ENCODE measurements at places on chromosomes 3 and 15. TPM values are rescaled to one million over a fixed set of nuclear protein-coding genes. Genes with fewer than 3 reads are reported as not detected.

DNA sequence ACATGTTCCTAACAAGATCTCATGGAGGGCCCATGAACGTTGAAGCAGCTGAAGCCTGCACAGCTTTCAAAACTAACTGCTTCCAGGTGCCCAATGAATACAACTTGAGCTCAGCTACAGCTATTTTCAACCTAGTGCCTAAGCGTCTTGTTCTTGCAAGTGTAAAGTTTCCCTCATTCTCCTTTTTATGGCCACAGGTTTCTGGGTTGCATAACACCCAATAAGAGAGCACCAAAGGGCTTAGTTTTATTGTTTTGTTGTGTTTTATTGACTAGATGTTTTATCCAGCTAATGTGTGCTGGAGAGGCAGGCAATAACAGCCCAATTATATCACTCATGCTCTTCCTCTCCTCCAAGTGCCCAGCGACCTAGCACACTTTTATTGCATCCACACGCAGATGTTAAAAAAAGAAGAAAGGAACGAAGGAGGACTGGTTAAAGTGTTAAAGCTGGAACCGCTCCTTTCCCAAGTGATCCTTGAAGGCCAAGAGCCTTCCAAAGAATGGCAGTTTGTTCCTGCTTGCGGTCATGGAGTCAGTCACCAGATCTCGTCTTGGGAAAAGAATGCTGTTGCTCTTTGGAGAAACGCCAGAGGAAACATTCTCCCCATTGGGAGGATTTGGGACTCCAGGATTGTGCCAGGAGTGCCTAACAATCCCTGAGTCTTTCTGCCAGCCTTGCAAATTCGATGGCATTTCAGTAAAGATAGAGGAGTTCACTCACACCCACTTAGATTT lies 156.9 kb downstream of the MEX3B start:
- DNase-seq, result no peak

- peak; percentile 86 for DNase-seq
Observed at GRCh38 chr3:196528639-196529233, 13.6 kb upstream of the SMCO1 start.

GRCh38 chr3:64388886-64389285 lies 163.6 kb upstream of the PRICKLE2 start:
- no peak for DNase-seq

DNA sequence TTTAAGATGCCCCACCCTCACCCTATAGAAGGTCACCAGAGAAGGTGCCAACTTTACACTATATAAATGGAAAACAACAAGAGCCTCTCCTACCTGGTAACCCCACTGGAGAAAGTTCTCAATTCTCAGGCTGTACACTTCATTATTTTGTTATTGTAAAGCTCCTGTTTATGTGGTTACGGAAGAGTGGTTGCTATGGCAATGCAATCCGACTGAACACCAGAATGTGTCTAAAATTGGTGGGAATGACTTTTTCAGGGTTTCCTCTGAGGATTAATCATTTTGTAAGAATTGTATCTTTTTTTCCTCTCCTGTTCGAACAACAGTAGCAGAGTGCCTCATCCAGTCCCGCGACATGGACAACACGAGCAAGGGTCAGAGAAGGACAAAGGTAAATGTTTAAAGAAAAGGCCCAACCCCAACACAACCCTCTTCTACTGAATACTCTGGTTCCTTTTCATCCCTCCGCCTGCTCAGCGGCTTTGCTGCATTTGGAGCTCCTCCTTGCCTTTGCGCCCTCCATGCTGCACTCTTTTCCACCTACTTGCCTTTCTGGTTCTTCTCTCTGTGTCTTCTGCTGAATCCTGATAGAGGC lies 45.3 kb downstream of the DGKG start:
- DNase-seq, result no peak

GRCh38 chr3:31841515-31841914 lies 139.5 kb downstream of the OSBPL10 start:
- DNase-seq, result no peak

DNA sequence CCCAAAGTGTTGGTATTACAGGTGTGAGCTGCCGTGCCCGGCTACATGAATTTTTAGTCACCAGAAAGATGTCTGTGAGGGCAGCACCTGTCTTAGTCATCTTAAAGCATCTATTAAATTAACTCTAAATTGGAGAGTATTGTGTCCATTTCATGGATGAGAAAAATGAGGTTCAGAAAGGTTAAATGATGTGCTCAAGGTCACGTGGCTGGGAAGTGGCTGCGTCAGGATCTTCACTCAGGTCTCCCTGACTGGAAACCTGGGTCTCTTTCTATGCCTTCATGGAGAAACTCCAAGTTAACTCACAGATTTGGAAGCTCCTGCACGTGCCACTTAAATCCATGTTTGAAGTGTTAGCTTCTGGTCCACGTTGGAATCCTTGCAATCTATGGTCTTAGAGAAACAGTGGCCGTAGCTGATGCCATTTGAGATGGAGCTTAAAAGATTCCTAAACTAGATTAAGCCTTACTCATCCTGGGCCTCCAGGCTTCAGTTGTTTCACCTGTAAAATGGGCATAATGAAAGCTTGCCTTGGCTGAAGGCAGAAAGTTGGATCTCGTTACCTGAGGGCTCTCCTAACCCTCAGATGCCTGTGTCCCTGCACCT lies 5.2 kb upstream of the TMEM40 start:
- no peak for DNase-seq

DNA sequence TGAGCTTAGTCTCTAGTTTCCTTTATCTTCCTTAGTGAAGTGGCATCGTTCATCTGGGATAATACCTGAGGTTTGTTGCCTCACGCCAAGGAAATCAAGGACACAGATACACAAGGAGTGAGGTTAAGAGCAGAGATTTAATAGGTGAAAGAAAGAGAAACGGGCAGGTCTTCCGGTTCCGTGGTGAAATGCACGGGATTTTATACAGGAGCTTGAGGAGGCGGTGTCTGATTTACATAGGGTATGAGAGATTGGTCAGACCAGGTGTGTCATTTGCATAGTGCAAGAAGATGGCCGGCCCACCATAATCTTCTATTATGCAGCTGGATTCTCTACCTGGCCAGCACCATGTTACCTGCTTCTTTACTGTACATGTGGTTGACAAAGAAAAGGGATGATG lies 17.2 kb downstream of the ARRDC4 start:
- no peak for DNase-seq

GRCh38 chr15:38843736-38844590 lies 279.3 kb upstream of the RASGRP1 start:
- DNase-seq, result no peak

The FES gene
- 140 TPM for total RNA-seq

The PAQR9 gene
- not detected for total RNA-seq

The GDPGP1 gene
- 9.6 TPM for total RNA-seq

The MYL3 gene
- not detected for total RNA-seq
